B cell (primary cell): ENCODE measurements at places on chromosomes 2 and 18. TPM values are rescaled to one million over a fixed set of nuclear protein-coding genes. Genes with fewer than 3 reads are reported as not detected.

GRCh38 chr2:188079196-188079595 lies 212.5 kb upstream of the GULP1 start:
- no peak for DNase-seq

GRCh38 chr2:156457523-156458517 lies 21.6 kb downstream of the GPD2 start:
- no peak for DNase-seq

DNA sequence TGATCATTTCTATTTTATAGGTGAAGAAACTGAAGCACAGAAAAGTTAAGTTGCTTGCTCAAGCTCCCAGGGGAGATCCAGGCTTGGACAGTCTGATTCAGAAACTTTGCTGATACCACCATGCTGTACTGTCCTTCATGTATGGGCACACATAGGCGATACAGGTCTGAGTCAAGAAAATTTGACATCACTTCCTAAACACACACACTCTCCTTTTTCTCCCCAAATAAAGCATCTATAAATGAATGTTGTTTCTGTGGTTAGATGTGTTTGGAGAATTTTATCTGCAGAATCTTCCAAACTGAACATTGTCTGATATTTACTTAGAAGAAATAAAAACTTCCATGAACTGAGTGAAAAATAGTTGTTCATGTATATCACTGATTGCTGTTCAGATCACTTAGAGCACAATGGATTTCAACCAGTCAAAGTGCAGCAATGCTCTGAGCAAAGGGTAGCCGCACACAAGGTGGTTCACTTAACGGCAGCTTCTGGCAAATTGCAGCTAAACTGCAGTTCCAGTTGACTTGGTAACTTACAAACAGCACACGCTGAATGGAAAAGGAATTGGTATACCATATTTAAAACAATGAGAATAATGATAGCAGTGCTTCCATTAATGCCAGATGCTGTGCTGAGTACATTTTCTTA lies 10.0 kb upstream of the AGFG1 start:
- DNase-seq: peak; percentile 44

GRCh38 chr2:4356109-4356508 lies 652.7 kb downstream of the DCDC2C start:
- DNase-seq: no peak

The NPAS2 gene
- 0.48 TPM in 1 of 2 replicates, not detected in the other for polyA plus RNA-seq

GRCh38 chr2:32683520-32684086 lies 55.8 kb downstream of the TTC27 start:
- no peak for DNase-seq

DNA sequence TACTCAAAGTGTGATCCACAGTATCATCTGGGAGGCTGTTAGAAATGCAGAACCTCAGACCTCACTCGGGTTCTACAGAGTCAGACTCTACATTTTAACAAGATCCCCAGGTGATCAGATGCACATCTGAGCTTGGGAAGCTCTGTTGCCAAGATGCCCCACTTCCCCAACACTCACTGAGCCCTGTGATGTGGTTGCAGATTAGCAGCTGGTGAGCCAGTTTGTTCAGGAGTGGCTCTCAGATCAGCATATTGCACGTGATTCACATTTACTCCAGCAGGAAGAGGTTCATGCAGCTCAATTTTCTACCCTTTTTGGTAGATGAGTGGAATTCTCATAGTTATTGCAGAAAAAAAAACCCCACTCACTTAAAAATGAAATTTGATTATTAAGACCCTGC lies 96.4 kb downstream of the VIT start:
- no peak for DNase-seq
